ENCODE measurements at places on chromosomes 6 and 20. TPM values are rescaled to one million over a fixed set of nuclear protein-coding genes. Genes with fewer than 3 reads are reported as not detected.

The CCN6 gene
- total RNA-seq, result not detected

The PROKR2 gene
- not detected for total RNA-seq

The LRRC73 gene
- total RNA-seq, result 0.71 TPM

The CITED2 gene
- 24.2 TPM for total RNA-seq

Data from A549 treated with Hydrocortisone at 1 μM for 4 hours (cell line).